Prostate gland (tissue), 2 donors: ENCODE measurements at places on chromosomes 4 and X. TPM values are rescaled to one million over a fixed set of nuclear protein-coding genes. Genes with fewer than 3 reads are reported as not detected.

DNA sequence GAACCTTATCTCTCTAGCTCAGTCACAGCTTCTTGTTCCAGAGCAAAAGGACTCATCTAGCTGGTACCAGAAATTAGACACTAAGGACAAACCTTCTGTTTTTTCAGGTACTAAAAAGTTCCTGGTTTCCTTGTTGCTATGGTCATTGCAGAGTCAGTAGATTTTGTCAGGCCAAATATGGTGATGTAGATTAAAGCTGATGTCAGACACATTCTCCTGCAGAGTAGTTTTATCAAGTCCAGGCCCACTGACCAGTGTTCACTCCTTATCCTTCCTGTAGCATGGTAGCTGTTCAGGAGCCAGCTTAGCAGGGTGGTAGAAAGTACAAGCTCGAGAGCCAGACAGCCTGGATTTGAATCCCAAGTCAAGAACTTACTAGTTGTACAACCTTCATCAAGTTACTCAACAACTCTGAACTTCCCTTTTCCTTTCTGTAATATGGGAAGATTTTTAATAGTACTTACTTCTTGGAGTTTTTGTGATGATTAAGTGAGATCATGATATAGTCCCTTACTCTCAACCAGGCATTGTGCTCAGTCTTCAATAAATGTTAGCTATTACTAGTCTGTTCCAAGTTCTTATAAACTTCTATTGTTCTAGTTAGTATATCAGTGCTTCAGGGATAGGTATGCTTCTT is 17.9 kb downstream of the OCRL start:
- no peak for DNase-seq
- no peaks in the 10 kb centered on the region for H3K36me3 ChIP-seq
- no peak overlapping the region for H3K27ac ChIP-seq
- H3K4me1 ChIP-seq, result no peaks in the 10 kb centered on the region

- no peak overlapping the region for H3K4me3 ChIP-seq
- no peaks in the 10 kb centered on the region for H3K27me3 ChIP-seq
- no peak for DNase-seq
- peaks cover 4% of the 10 kb centered on the region for H3K4me1 ChIP-seq
These were observed 49.0 kb downstream of the SMAD1 start for GRCh38 chr4:145530662-145531061.

DNA sequence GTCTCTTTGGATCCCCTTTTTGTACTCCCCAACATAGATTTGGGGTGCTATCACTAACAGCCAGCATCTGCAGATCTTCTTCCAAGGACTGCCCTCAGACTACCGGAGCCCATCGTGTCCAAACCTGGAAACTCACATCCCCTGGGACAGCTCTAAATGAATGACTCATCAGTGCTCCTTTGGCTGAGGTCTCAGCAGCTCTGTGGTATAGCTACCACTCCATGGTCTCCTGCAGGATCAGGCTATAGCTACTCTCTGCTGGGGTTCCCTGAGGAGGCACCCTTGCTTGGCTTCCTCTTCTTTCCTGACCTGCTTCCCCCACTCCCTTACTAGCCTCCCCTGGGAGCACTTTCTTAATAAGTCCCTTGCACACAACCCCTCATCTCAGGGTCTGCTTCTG is 97.5 kb upstream of the PRPS2 start:
- no peaks in the 10 kb centered on the region for H3K27me3 ChIP-seq
- no peaks in the 10 kb centered on the region for H3K4me1 ChIP-seq
- no peaks in the 10 kb centered on the region for H3K36me3 ChIP-seq
- no peak for DNase-seq

DNA sequence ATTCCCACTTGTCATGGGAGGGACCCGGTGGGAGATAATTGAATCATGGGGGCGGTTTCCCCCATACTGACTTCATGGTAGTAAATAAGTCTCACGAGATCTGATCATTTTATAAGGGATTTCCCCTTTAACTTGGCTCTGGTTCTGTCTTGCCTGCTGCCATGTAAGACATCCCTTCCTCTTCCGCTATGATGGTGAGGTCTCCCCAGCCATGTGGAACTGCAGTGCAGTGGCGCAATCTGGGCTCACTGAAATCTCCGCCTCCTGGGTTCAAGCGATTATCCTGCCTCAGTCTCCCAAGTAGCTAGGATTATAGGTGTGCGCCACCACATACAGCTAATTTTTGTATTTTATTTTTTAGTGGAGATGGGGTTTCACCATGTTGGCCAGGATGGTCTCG is 2.9 kb downstream of the HPGDS start:
- H3K27ac ChIP-seq, result no peak overlapping the region
- peaks cover 5% of the 10 kb centered on the region for H3K4me1 ChIP-seq
- H3K36me3 ChIP-seq, result no peaks in the 10 kb centered on the region

DNA sequence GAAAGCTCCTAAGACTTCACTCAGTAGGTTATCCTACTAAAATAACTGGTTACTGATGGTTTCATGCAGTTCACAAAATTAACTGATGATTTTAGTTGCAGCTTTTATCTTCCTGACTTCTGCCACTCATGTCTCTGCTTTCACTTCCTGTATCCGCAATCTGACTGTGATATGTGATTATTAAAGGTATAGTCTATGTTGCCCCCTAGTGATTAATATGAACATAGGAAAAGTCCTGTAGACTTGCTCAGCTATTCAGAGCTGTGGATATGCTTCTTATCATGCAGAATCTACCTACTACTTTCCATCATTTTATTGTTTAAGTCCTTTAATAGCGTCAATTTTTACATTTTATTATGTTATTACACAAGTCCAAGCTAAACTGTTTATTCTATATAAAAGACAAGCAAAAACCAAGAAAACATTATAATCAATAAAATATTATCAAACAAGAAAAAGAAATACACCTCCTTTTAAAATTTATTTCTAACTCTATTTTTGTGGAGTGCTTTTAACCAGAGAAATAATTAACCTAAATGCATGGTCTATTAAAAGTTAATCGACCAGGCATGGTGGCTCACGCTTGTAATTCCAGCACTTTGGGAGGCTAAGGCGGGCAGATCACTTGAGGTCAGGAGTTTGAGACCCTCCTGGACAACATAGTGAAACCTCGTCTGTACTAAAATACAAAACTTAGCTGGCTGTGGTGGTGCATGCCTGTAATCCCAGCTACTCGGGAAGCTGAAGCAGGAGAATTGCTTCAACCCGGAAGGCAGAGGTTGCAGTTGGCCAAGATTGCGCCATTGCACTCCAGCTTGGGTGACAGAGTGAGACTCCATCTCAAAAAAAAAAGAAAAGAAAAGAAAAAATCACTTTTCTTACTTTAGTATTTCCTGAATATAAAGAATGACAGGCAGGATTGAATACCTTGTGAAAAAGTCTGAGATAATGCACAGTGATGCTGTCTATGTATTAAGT is 40.4 kb upstream of the TLR2 start:
- no peak overlapping the region for H3K27ac ChIP-seq
- H3K4me3 ChIP-seq, result no peak overlapping the region
- H3K27me3 ChIP-seq, result no peaks in the 10 kb centered on the region
- no peaks in the 10 kb centered on the region for H3K36me3 ChIP-seq
- no peak for DNase-seq

DNA sequence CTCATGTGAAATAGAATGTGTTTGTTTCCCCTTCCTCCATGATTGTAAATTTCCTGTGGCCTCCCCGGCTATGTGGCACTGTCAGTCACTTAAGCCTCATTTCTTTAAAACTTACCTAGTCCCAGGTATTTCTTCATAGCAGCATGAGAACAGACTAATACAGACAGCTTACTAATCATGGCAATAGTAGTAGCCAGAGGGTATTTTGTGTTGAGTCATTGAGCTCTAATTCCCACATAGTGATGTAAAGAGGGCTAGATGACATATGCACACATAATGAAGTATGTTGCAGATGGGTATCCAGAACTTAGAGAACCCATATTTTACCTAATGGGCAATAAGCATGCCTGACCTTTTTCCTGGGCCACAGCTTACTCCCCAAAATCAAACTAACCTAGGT is 1197.2 kb downstream of the PCDH7 start:
- no peaks in the 10 kb centered on the region for H3K27me3 ChIP-seq
- H3K4me1 ChIP-seq, result no peaks in the 10 kb centered on the region
- no peak overlapping the region for H3K4me3 ChIP-seq
- DNase-seq, result no peak

DNA sequence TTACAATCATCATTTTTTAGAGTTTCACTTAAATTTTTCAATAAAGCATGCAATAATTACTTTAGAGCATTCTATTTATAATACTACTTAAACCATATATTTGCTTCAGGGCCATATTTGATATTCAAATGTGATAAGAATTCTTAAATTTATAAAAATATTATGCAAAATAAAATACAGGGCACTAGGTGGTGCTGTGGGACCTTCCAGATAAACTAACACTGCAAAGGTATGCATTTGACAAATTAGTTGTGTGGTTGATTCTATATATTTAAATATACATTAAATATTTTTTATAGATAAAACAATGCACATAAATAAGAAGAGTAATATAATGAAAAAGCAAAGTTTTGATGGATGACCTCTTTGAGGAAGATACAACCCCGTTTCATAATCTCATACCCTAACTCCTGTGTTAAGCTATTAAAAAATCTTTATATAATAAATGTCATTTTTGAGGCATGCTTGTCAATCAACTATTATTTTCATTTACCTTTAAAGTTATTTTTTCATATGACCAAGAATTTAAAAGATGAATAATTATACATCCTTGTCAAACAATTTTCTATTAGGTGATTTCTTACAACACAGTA is 128.4 kb downstream of the REELD1 start:
- H3K36me3 ChIP-seq, result no peaks in the 10 kb centered on the region
- no peak overlapping the region for H3K27ac ChIP-seq
- H3K4me1 ChIP-seq, result no peaks in the 10 kb centered on the region
- no peaks in the 10 kb centered on the region for H3K27me3 ChIP-seq
- DNase-seq, result peak; percentile 9

DNA sequence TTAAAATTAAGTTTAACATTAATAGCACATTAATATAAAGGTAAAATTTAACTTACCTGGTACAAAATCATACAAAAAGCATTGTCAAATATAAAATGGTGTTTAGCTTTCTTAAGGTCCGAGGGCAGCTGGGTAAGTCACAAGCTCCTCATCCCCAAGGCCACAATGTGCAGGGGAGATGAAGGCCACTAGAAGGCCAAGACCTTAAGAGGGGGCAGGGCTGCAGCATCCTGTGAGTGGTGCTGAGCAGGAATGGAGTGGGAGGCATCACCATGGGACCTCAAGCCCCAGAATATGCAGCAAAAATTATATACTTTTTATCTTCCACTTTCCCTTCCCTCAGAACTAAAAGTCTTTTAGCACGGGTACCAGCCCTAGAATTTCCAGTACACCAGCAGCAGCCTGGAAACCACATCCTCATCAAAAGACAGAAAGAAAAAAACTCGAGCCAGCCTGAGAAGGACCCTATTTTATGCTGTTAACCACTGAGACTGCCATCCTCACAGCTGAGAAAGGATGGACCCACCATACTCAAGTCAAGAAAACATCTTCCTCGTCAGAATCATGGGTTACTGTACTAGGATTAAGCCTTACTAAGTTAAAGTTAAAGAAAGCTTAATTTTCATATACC is 13.0 kb upstream of the RHOXF2 start:
- no peaks in the 10 kb centered on the region for H3K27me3 ChIP-seq
- H3K27ac ChIP-seq, result no peak overlapping the region
- H3K36me3 ChIP-seq, result no peaks in the 10 kb centered on the region
- DNase-seq, result no peak
- H3K4me1 ChIP-seq, result no peaks in the 10 kb centered on the region

GRCh38 chrX:84258708-84259107 is 70.7 kb upstream of the RPS6KA6 start:
- H3K4me3 ChIP-seq, result no peak overlapping the region
- no peak overlapping the region for H3K27ac ChIP-seq
- H3K36me3 ChIP-seq, result no peaks in the 10 kb centered on the region
- no peaks in the 10 kb centered on the region for H3K4me1 ChIP-seq
- no peak for DNase-seq

GRCh38 chr4:48162162-48162561 is 28.1 kb upstream of the TXK start:
- H3K27ac ChIP-seq, result no peak overlapping the region
- no peak overlapping the region for H3K4me3 ChIP-seq
- no peaks in the 10 kb centered on the region for H3K4me1 ChIP-seq
- no peaks in the 10 kb centered on the region for H3K27me3 ChIP-seq
- H3K36me3 ChIP-seq, result no peaks in the 10 kb centered on the region

The NPY1R gene
- 9.5 TPM for total RNA-seq

The FRMD7 gene
- total RNA-seq, result not detected

The BTC gene
- 3.3 TPM for total RNA-seq

The DUSP21 gene
- total RNA-seq, result not detected
